ENCODE measurements at places on chromosomes 1 and 21.

GRCh38 chr1:119139857-119140176 lies 636 bp downstream of the WARS2 start:
- no peak for DNase-seq

GRCh38 chr1:226820941-226821718 lies 49.3 kb upstream of the PSEN2 start:
- peak; percentile 95 for DNase-seq

DNA sequence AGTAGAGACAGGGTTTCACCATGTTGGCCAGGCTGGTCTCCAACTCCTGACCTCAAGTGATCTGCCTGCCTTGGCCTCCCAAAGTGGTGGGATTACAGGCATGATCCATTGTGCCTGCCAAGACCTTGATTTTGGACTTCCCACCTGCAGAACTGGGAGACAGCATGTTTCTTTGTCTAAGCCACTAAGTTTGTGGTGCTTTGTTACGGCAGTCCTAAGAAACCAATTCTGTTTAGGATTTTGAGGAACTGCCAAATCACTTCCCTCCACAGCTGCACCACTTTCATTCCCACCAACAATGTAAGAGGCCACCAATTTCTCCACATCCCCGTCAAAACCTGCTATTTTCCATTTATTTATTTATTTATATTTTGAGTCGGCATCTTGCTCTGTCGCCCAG lies 46.1 kb downstream of the CHAF1B start:
- no peak for DNase-seq

DNA sequence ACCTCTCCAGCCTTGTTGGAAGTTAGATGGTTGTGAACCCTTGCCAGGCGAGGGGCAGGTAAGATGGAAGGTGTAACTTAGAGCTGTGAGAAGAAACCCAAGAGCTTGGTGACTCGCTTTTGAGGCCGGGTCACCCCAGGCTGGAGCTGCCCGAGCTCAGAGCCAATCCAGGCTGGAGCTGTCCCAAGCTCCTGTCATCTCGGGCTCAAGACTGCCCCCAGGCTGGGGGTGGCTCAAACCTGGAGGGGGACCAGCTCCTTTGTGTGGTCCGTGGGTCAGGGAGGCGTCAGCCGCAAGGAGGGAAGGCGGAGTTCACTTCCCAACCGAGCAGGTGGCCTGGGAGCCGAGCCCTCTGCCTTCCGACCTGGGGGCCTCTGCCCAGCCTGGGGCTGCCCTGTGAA lies 2.0 kb downstream of the HUNK start:
- peak; percentile 50 for DNase-seq

GRCh38 chr21:41630249-41630648 lies 122.3 kb upstream of the TMPRSS2 start:
- peak; percentile 52 for DNase-seq

GRCh38 chr1:78322928-78323680 lies 167.7 kb upstream of the PTGFR start:
- no peak for DNase-seq

GRCh38 chr1:198018529-198018928 lies 101.4 kb downstream of the LHX9 start:
- no peak for DNase-seq

GRCh38 chr21:36125512-36126207 lies 9.2 kb upstream of the CBR3 start:
- peak; percentile 71 for DNase-seq

- no peak for DNase-seq
Observed at GRCh38 chr1:206502403-206502802, 4.9 kb upstream of the RASSF5 start.

GRCh38 chr1:53944469-53945182 lies 873 bp downstream of the IFT25 start:
- no peak for DNase-seq

GRCh38 chr1:118963138-118963455 lies 25.0 kb downstream of the TBX15 start:
- no peak for DNase-seq

DNA sequence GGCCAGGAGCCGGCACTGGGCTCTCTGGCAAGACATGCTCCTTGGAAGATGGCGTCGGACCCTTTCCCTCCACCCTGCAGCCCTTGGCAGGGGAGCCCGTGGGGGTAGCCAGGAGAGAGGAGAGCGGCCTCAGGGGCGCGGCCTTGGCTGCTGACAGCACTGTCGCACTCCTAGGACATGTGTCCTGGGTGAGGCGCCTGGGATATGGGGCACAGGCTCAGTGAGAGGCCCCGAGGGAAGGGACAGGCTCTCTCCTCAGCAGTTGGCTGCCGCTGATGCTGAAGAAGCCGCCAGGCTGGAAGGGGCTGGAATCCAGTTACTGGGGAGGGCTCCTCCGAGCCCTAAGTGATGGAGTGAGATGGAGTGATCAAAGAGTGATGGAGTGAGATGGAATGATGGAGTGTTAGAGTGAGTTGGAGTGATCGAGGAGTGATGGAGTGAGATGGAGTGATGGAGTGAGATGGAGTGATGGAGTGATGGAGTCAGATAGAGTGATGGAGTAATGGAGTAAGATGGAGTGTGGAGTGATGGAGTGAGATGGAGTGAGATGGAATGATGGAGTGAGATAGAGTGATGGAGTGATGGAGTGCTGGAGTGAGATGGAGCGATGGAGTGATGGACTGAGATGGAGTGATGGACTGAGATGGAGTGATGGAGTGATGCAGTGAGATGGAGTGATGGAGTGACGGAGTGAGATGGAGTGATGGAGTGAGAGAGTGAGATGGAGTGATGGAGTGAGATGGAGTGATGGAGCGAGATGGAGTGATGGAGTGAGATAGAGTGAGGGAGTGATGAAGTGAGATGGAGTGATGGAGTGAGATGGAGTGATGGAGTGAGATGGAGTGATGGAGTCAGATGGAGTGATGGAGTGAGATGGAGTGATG lies 27.6 kb upstream of the PKP1 start:
- DNase-seq = no peak

DNA sequence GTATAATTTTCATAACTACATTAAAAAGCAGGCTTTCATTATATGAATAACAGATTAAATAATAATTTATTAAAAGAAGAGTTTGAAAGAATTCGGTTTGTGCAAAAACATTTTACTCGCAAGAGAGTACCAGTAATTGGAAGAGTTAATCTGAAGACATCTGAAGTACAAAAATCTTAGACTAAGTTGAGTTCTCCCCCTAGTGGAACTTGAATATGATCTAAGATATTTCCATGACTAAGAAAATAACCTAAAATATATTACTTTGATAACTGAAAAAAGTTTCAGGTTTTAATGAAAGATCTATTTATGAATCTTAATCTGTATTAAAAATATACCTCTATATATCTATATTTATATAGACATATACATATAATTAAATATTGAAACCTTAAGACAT lies 112.5 kb upstream of the GFI1 start:
- no peak for DNase-seq

GRCh38 chr1:105419030-105419429 lies 1637.4 kb upstream of the PRMT6 start:
- no peak for DNase-seq

DNA sequence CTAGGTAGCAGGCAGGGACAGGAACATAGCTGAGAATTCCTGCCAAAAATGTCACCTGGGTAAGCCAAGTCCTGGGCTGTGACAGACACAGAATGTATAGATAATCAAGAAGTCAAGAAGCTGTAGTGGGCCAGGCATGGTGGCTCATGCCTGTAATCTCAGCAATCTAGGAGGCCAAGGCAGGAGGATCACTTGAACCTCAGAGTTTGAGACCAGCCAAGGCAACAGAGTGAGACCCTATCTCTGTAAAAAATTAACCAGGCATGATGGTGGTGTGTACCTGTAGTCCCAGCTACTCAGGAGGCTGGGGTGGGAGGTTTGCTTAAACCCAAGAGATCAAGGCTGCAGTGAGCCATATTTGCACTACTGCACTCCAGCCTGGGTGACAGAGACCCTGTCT lies 3.3 kb upstream of the ALG14 start:
- DNase-seq = no peak

- no peak for DNase-seq
Observed at GRCh38 chr1:209729436-209729835, 24.8 kb downstream of the HSD11B1 start.

DNA sequence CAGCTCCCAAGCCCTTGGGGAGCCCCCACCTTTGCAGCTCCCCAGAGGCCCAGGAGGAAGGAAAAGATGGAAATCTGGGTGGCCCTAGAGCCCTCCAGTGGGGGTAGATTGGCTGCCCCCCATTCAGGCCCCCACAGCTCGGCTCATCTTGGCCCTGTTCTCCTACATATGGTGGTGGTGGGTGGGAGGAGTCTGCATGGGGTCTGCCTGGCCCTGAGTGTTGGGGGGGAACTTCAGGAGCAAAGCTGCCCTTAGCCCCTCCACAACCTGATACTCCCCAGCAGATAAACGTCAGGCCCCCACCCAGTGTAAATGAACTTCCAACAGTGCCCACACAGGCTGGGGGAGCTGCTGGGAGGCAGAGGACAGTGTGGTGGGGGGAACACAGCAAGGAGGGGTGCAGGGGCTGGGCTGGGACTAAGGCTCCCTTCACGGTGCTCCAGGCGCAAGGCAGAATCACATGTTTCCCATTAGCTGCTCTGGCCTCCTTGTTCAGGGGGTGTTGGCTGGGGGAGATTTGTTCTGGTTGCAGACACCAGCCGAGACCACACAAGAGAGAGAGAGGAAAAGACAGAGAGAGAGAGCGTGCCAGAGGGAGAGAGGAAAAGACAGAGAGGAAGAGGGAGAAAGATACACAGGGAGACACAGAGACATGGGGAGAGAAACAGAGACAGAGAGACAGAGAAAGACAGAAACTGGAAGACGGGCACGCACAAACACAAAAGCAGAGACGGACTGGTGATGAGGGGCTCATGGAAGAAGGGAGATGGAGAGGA lies 42.6 kb downstream of the AHDC1 start:
- no peak for DNase-seq

GRCh38 chr1:218380125-218380977 lies 35.2 kb downstream of the TGFB2 start:
- peak; percentile 54 for DNase-seq

GRCh38 chr1:5239911-5240310 lies 585.5 kb downstream of the AJAP1 start:
- peak; percentile 16 for DNase-seq

GRCh38 chr21:15031790-15032357 lies 32.9 kb downstream of the NRIP1 start:
- no peak for DNase-seq

DNA sequence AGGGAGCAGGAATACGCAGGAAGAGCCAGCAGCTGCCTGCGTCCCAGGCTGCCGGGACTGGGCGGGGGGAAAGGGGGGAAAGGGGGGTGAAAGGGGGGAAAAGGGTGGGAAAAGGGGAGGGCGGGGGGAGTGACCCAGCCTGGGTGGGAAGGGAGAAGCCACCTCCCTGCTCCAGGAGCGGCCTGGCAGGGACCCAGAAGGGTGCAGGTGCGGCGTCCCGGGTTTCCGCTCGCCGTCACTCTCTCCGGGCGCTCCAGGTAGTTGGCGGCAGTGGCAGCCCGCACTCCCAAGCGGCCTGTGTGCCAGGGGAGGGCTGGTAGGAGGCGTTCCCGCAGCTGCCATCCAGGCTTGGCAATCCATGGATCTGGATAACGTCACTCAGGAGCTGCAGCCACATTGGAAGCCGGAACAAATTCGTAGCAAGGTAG lies 141.0 kb upstream of the NGF start:
- DNase-seq = peak; percentile 70

GRCh38 chr1:11940260-11940921 lies 5.9 kb downstream of the PLOD1 start:
- no peak for DNase-seq

Measured in stomach (tissue), 19 donors.